Astrocyte (in vitro differentiated cells and primary cell): ENCODE measurements at places on chromosomes 12 and 14. TPM values are rescaled to one million over a fixed set of nuclear protein-coding genes. Genes with fewer than 3 reads are reported as not detected.

DNA sequence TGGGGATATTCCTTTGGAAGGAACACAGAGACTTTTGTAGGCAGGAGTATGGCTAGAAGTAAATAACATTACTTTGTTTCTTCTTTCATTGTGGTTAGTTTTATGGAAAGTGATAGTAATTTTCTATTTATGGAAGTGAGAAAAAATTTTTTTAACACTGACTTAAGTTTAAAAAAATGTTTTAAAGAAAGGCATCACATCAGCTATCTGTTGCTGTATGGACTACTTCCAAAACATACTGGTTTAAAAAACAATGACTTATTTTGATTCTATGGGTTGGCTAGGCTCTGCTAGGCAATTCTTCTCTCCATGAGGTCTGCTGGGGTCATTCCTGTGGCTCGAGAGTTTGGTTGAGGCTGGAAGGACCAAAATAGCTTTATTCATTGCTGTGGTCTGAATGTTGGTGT, 31.7 kb upstream of the SLC38A2 start:
- peak; percentile 97 for DNase-seq

DNA sequence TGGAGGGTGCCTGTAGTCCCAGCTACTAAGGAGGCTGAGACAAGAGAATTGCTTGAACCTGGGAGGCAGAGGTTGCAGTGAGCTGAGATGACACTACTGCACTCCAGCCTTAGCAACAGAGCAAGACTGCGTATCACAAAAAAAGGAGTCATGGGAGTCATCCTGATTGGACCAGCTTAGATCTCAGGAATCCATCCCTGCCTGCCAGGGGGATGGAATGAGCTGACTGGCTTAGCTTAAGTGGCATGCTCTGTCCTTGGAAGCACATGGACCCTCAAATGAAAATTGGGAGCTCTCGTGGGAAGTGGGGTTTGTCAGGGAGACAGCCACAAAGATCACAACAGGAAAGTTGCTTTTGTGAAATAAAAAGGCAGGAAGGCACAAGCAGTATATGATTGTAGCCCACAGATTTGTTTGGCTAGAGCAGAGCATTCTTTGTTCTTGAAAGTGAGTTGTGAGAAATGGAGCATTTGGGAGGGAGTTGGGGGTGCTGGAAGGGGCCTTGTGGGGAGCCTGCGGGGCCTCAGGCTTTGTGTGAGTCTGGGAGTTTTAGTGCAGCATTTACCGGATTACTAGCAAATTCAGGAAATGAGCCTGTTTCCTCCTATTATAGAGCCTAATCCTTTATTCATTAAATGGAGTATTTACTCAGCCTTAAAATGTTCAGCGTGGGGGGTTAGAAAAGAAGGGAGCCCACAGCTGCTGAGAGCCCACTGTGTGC, 30.7 kb downstream of the DGLUCY start:
- peak; percentile 74 for DNase-seq

DNA sequence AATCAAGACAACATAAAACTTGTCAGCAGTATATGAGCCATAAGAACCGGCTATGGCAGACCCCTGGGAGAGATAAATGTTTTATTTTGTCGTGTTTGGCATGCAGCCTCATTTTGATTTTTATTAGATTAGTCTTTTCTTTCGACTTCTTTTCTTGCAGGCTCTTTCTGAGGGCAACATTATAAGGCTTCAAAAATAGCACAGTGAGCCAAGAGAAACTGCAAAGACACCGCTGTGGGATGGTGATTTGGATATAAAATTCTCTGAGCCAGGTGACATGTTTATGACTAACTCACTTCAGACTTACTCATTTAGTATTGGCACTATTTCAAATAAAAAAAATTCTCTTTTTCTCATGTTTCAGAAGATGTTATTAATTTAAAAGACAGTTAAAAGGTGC, 96.8 kb upstream of the PKP2 start:
- no peak for DNase-seq

DNA sequence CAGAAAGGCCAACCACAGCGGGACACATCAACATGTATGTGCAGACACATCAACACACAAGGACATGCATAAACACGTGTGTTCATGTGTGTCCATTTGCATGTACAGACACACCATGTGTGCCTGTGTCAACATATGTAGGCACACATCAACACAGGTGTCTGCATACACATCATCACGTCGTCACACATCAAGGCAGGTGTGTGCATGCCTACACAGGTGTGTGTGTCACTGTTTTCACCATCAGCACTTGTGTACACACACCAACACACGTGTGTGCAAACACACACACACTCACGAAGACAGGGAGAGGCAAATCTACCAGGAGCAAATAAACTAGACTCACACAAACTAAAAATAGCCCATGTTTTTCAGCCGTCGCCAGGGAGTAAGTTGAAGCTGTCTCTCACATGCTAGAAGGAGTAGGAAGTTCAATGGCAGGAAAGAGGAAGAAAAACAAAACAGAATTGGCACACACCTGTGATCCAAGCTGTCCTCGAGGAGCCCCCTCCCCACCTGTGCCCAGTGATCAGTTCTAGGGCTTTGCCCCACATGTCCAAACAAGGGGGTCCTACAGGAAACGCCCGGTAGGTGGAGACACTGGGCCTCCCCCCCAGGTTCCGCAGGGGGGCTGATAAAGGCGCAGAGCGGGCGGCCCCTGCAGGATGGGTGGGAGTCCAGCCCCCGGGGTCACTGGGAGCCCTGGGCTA, 7.4 kb downstream of the SCARB1 start:
- no peak for DNase-seq

The TMTC1 gene
- 4.7 and 5.0 TPM in 2 replicates for total RNA-seq

- DNase-seq: no peak
Observed at GRCh38 chr14:105938055-105938863, 411.9 kb downstream of the TMEM121 start.

- peak; percentile 44 for DNase-seq
Observed at GRCh38 chr14:21048638-21049037, 6.5 kb downstream of the RNASE7 start.

The PCED1B gene
- total RNA-seq: 1.8 and 2.4 TPM in 2 replicates

- no peak for DNase-seq
Observed at GRCh38 chr14:106508216-106508615, 981.8 kb downstream of the TMEM121 start.

GRCh38 chr12:48822139-48822538, 3.8 kb downstream of the CACNB3 start:
- no peak for DNase-seq

- DNase-seq: no peak
Observed at GRCh38 chr12:104439137-104439536, 17.6 kb upstream of the CHST11 start.

The SIRT4 gene
- total RNA-seq: 2.5 and 2.7 TPM in 2 replicates

DNA sequence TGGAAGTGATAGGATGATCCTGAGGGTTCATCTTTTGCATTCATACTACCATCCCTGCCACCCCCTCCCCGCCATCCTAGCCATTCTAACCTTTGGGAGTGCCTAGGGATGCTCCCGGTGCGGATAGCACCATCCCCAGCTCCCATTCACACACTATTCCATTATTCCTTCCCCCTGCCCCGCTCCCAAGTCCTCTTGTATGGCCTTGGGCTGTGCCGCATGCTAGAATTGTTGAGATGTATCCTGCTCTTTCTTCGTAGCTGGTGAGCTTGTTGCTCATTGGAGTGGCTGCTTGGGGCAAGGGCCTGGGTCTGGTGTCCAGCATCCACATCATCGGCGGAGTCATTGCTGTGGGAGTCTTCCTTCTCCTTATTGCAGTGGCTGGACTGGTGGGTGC, 644 bp downstream of the TSPAN31 start:
- no peak for DNase-seq

DNA sequence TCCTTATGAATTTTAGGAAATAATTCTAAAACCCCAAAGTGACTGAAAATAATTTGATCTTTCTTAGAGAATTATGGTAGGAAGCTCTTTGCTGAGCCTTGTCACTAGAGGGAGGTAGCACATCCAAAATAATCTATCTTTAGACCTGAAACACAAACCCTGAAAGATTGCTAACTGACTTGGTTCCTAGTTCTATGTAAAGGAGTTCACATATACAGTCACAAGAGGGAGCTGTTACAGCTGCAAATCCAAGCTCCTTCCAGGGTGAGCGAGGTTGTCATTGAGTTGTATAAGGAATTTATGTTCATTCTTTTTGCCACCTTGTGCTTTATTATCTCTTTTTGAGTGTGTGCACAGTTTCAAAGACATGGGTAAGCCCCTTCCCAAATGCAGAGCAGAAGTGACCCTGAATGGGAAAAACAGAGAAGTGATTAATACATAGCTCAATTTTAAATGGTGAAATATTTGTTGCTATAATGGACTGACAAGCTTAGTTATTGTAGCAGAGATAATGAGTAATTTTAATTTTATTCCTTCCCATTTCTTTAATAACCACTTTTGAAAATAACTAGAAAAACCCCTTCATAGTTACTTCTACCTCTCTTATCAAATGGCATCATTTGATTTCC, 387.9 kb downstream of the DAD1 start:
- peak; percentile 26 for DNase-seq

DNA sequence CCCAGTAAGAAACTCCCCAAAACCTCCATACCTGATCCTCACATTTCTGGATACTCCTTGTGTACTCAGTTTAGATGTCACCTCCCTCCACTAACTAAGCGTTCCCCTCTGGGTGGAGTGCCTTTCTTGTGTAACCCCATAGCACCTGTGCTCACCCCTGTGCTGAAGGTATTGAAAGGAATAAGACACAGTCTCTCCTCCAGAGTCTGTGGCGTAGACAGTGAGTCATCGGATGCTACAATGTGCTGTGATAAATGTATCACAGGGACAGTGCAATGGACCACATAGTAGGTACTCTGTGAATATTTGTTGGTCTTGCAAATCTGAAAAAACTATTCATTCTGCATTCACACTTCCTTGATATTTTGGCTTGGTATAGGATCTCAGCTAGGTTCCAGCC, 30.8 kb downstream of the TSPAN9 start:
- DNase-seq: peak; percentile 43

- DNase-seq: peak; percentile 29
Observed at GRCh38 chr14:95294834-95295599, 24.7 kb downstream of the CLMN start.

- DNase-seq: no peak
Observed at GRCh38 chr14:105271224-105271890, 23.0 kb downstream of the BTBD6 start.

GRCh38 chr14:49516286-49516685, 69.9 kb downstream of the RPS29 start:
- peak; percentile 3 for DNase-seq

The KRT82 gene
- total RNA-seq: not detected in 2 replicates

The ESR2 gene
- 0.16 TPM in 1 of 2 replicates, not detected in the other for total RNA-seq

The KCNK13 gene
- total RNA-seq: 0.09 TPM in 1 of 2 replicates, not detected in the other

The POTEG gene
- total RNA-seq: not detected in 2 replicates

GRCh38 chr12:124401704-124402221, 106.9 kb downstream of the RFLNA start:
- DNase-seq: no peak

The CIROP gene
- not detected in 2 replicates for total RNA-seq

GRCh38 chr12:32949815-32950214, 53.2 kb upstream of the PKP2 start:
- DNase-seq: no peak

The SSPN gene
- total RNA-seq: 6.3 and 11.2 TPM in 2 replicates

DNA sequence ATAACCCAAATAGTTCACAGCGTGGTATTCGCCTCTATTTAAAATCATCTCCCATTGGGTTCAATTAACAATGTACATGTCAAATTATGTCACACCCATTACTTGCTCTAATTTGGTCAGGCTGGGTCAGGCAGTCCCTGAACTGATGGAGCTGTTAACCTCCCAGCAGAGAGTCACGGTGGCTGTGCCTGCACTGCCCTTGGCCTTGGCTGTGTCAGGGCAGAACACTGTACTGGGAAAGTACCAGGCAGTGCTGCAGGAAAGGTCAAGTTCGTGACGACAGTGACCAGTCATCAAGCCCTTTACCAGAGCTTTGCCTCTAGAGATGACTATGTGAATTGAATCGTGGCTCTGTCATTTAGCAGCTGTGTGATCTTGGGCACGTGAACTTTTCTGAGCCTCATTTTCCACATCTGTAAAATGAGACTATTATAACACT, 100.0 kb downstream of the ARF6 start:
- DNase-seq: peak; percentile 71

The OVCH1 gene
- not detected in 2 replicates for total RNA-seq

- no peak for DNase-seq
Observed at GRCh38 chr12:112964067-112964670, 14.2 kb upstream of the OAS2 start.

- DNase-seq: peak; percentile 97
Observed at GRCh38 chr12:8687846-8688601, 9.8 kb upstream of the RIMKLB start.

- peak; percentile 13 for DNase-seq
Observed at GRCh38 chr12:72323881-72324280, 51.7 kb downstream of the TRHDE start.

DNA sequence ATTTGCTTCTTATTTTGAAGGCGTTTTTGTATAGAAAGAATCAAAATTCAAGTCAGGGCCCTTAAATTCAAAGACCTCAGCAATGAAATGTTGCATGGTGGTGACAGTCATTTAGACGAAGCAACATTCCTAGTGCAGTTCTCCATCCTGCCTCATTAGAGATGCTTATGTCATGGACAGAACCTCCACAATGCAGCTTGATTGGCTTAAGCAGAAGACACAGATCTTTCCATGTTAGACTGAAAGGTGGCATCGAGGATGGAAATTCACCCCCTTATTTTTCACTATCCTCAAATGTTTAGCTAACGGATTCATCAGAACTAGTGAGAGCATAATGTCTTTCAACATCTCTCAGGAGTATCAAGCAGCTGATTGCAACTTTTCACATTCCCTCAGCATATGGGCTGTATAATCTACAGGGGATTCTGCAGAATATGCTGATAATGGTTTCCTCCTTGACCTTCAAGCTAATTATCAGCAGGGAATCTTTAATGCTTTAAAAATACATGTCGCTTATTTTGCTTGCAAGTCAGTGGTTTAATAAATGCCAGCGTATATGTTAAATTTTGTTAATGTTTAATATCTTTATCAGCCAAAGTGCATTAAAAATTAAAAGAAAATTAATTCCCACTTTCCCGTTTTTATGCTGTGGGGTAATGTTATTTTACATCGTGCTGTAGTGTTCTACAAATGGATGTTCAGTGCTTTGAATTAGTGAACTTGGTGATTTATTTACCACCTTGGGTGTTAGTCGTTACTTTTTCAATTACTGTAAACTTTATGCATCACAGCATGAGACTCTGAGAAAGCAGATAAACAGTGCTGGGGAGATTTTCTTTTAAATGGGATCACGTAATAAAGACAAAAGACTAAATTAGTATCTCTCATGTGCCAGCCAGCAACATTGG, 12.8 kb upstream of the NRDE2 start:
- no peak for DNase-seq

The OR6C6 gene
- total RNA-seq: not detected in 2 replicates

The FAM181A gene
- not detected in 2 replicates for total RNA-seq

GRCh38 chr12:42809226-42809625, 219.7 kb upstream of the PRICKLE1 start:
- peak; percentile 79 for DNase-seq

- DNase-seq: no peak
Observed at GRCh38 chr12:26399381-26399780, 204.0 kb downstream of the SSPN start.

DNA sequence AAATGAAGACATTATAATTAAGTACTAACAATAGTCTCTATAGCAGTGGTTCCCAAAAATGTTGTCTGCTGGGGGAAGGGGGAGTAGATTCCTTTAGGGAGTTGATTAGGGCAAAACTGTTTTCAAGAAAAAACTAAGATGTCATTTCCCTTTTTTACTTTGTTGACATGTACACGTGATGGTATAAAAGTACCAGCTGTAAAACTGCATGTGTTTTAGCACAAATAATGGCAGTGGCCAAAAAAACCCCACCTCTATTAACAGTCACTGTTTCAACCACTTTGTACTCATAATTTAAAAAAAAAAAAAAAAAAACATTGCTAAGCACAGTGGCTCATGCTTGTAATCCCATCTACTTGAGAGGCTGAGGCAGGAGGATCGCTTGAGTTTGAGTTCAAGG, 61.7 kb downstream of the PPP1R12A start:
- no peak for DNase-seq

GRCh38 chr14:84282618-84283017, 1247.3 kb upstream of the FLRT2 start:
- DNase-seq: no peak
